ENCODE measurements at places on chromosomes 11 and 22. TPM values are rescaled to one million over a fixed set of nuclear protein-coding genes. Genes with fewer than 3 reads are reported as not detected.
A peak's percentile ranks its signal among the peaks of the same experiment; 100 is the strongest.

GLYATL1 gene
- under 0.01 TPM for total RNA-seq

OR5AN1 gene
- under 0.01 TPM for total RNA-seq

OTOG gene
- total RNA-seq, result not detected

GLYAT gene
- not detected for total RNA-seq

KRTAP5-6 gene
- not detected for total RNA-seq

GVQW3 gene
- 4.2 TPM for total RNA-seq

P4HA3 gene
- 2.6 TPM for total RNA-seq

CDC42BPG gene
- total RNA-seq, result under 0.01 TPM

MFRP gene
- total RNA-seq, result not detected

- DNase-seq, result peak; percentile 52
These were observed 10.5 kb downstream of the GRK2 start for GRCh38 chr11:67276781-67277230.

DNA sequence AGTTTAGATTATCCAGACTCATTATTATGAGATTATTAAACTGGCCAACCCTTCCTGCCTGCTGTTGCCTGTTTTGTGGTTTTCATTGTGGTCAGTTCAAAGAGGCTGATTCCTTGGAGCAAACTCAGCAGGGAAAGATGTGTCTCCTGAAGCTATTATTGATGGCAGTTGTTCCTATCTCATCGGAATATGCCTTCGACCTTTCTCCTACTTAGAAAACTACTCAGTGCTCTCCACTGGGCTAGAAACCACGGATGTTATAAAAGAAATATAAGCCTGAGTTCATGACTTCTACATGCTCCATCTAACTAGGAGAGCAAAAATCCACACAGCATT, 80.2 kb upstream of the NAV2 start:
- peak; percentile 41 for DNase-seq

GRCh38 chr11:17607591-17608570, 60.8 kb downstream of the OTOG start:
- no peak for DNase-seq

DNA sequence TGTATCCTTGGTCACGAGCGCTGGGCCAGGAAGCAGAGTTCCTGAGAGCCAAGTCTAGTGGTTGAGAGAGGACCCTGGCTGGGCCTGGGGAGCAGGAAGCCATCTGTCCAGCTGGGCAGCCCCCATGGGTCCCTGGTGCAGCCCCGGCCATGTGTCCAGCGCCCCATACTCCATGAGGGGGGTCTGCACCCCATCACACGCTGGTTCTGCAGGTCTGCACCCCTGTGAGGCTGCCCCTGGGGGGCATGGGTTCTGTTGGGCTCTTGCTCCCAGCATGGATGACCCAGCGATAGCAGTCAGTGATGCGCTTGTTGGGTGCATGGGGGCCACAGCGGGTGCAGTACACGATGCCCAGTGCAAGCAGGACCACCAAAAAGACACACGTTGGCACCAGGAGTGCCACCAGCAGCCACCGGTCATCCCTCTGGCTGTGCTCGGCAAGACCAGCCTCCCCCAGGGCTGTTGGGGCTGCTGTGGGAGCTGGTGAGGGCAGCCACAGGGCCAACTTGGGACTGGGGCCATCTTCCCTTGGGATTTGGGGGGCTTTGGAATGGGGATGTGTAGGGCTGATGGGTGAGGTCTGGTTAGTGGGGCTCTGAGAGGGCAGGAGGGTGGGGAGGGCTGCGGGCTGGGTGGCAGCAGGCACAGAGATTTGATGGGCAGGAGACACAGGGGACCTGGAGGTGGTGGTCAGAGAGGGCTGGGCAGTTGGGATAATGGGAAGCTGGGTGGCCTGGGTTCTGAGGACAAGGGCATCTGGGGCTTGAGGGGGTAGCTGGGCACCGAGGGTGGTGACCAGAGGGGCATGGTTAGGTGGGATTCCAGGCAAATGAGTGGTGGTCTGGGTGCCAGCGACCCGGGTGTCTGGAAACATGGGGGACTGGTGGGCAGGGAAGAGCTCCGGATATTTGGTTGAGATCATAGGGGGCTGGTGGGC, 2.0 kb downstream of the CD248 start:
- peak; percentile 37 for DNase-seq

DNA sequence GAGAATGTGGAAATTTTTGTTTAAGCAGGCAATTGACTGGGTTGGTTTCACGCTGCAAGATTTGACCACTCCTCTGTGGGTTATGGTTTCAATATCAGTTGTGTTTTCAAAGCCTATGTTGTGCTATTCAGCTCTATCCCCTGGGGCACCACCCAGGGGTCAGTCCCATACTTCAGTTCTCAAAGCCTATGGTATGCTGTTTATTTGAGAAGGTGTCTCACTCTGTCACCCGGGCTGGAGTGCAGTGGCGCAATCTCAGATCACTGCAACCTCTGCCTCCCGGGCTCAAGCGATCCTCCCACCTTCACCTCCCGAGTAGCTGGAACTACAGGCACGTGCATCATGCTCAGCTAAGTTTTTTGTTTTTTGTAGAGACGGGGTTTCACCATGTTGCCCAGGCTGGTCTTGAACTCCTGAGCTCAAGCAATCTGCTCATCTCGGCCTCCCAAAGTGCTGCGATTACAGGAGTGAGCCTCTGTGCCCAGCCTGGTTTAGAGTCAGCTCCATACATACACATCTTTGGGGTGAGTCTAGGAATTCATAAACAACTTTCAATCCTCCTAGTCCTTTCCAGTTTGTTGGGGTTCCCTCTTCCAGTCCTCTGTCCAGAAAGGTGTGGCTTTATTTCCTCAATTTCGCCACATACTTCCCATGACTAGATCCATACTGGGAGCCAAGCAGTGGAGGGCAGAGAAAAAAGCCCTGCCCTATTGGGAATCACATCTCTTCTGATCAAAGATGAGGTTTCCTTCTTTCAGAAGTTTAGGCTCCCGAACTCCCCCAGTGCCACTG, 35.0 kb upstream of the MAPK1 start:
- no peak for DNase-seq

DNA sequence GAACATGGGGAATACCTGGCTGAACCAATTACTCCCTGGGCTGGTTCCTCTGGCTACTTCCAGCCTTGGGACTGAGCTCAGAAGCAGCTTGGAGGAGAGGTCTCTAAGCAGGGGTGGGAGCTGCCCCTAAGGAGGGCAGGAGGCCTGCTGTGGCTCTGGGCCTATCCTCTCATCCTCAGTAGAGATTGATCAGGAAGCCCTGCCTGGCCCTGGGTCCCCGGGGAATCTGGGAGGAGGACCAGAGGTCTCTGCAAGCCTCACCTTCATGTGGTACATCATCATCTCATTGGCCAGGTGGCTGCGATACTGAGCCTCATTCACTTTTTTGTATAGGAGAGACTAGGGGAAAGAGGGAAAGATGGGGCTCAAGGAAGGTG, 91.1 kb downstream of the PDE2A start:
- DNase-seq, result no peak

GRCh38 chr11:110761131-110761530, 48.9 kb upstream of the ARHGAP20 start:
- no peak for DNase-seq

DNA sequence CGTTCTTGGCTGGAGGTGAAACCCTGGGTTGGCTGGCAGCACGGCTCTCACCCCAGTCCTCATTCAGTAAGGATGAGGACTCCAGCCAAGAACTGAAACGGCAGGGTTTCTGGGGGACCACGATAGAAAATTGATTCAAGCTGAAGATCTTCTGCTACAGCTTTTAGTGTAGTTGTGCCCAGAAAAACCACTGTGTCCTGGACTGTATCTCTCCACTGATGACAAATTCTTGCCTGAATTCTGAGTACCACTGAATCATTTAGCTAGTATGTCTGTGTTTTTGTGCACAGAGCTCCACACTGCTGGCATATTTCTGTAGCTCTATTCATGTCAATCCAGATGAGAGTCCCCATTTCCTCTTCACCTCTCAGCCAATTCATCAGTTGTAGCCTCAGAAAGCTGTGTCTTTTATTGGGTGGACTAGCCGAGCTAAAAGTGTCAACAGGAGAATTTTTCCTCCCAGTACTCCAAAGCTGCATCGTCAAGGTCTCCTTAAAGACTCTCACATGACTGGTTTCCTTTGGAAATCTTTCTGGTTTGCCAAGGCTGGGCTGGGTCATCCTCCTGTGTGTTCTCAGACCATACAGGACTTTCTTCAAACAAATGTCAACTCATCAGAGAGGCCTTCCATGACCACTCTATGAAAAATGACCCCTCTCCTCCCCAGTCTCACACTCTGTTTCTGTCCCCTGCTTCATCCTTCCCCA, 144.6 kb downstream of the LDLRAD3 start:
- no peak for DNase-seq

DNA sequence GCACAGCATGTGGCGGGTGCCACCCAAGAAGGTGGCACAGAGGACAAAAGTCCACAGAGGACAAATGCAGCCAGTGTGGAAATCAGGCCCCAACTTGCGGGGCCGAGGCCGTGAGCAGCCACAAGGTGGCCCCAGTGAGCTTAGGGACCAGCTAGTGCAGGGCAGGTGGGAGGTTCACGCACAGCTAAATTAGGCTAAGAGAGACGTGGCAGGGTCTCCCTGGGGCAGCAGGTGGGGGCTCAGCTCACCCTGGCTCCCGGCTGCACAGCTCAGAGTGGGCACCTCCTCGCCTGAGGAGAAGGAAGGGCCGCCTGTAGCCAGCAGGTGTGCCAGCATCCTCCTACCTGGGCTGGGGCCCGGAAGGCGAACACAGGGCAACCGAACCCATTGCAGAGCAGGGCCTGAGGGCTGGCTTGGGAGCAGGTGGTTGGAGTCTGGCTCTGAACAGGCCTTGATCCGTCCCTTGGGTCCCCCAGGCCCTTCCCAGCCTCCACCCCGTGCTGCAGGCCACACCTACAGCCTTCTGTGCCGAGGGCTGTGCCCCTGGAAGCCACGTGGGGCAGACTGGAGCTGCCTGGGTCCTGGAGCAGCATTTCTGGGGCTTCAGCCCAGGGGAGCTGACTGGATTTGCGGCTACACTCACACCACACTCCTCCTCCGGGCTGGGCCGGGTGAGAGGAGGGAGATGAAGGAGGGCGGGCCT, 26.1 kb upstream of the CELSR1 start:
- DNase-seq, result peak; percentile 53

DNA sequence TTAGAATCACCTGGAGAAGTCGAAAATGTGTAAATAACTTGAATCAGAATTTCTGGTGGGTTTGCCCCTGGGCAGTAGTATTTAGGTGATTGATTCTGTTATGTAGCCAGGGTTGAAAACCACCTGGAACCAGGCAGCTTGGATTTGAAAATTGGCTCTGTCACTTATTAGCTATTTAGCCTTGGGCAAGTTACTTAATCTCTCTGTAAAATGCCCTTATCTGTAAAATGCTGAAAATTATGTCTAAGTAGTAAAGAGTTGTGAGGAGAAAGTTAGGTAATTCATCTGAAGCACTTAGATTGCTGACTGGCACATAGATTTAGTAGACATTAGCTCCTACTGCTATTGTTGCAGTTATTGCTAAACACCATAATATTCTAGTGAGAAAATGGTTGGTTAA, 49.3 kb downstream of the PPME1 start:
- DNase-seq, result peak; percentile 8

DNA sequence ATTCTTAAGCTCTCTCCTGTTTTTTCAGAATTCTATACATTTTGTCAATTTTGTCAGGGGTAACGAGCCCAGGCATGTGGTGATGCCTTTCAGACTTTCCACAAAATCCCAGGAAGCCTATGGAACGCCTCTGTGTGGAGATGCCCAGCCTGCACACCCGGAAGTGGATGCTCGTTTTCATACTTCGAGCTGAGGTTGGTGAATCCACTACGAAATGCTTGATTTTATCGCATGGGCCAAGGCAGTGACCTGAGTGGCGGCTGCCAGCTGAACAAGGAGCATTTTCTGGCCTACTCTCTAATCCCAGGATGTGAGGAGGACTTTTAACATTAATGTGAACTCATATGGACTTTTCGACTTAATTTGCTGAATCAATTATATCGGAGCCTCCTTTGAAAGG, 426.7 kb upstream of the B3GAT1 start:
- no peak for DNase-seq

- no peak for DNase-seq
These were observed 43.1 kb downstream of the BRD1 start for GRCh38 chr22:49784630-49784971.

DNA sequence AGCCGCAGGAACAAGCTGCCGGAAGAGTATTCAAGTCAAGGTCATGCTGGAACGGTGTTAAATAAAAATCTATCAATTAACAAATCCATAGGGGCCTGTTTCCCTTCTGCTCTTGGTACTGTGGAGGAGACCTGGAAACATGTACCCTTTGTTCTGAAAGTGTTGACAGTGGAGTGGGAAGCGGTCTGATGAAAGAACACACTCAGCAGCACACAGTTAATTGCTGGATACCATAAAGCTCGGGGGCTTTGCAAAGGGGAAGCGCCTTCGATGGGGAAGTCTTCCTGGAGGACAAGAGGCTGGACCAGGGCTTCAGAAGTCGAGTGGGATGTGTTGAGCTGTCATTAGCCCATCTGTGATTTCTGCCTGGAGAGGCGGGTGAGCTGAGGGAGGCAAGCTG, 112.5 kb upstream of the CLPB start:
- DNase-seq, result no peak

GRCh38 chr11:71342951-71343827, 90.8 kb upstream of the SHANK2 start:
- DNase-seq, result peak; percentile 26

DNA sequence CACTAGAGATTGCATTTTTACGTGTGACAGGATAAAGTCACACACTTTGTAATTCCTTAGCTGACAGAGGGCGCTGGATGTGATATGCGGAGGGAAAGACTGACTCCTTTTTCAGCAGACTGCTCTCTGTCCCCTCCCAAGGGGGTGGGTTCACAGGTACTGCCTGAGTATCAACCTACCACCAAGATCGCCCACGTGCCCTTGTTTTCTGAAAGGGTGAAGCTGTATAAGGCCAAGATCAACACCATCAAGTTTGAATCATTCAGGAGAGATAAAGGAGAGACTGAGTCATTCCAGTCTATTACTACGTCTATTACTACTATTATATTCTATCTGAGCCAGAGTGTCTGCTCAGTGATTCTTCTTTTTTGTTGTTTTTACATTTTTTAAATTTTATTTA, 30.7 kb downstream of the BUD13 start:
- DNase-seq, result peak; percentile 14

DNA sequence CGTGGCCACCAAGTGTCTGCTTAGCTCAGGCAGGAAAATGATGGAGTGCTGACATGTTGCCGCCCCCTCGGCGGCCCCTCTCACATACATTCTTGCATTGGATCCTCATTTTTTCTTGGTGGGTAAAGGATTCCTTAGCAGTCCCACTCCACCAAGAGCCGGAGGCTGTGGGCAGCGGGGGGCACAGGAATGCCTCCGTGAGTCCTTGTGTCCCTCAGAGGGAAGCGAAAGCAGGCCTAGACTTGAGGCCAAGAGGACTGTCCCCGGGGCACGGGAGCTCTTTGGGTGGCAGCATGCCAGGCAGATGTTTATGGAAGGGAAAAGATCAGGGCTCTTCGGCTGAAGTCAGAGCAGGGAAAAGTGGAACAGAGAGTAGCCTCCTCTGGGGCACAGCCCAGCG, 21.6 kb downstream of the LRFN4 start:
- DNase-seq, result peak; percentile 45

- peak; percentile 33 for DNase-seq
These were observed 10.4 kb downstream of the OR52K2 start for GRCh38 chr11:4459500-4459899.

Data from fibroblast of villous mesenchyme (primary cell).